Hematopoietic multipotent progenitor cell (in vitro differentiated cells): ENCODE measurements at places on chromosomes 16 and 17.

DNA sequence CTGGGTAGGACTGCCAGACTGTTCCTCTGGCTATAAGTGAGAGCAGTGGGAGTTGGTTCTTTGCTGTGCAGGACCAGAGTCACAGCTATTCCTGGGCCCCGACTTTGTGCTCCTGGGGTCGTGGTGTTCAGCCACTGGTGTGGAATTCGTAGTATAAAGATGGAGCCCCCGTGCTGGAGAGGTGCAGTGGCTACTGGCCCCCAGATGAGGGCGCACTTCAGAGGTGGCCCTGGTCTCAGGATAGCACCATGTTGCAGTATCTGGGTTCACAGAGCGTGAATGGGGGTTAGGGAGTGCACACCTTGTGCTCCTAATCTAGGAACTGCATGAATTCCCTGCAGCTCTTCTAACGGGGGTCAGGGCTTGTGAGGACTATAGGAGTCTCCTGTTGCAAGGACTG is 21.1 kb downstream of the TANC2 start:
- no peak for DNase-seq

DNA sequence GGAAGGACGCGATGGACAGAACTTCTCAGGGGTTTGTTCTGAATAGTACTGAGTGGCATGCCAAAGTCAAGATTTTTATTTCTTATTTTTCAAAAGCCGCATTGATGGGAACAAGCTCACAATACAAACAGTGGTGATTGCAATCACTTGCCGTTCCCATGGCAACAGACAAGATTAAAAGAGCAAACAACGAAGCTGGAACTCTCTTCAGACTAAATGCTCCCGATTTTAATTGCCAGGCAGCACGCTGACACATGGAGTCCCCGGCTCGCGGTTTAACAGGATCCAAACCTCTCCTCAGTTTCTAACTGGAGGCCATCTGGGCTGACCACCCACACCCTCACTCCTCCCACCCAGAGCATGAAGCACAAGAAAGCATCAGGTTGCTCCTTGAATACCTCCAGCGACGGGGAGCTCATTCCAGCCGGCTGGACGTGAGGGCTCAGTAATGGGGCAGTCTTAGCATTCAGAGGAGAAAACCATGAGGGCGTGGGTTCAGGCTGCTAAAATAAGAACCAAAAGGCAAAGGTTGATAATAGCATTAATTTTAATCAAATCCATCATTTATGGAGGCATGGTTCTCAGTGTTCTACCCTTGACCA is 41.5 kb downstream of the AIPL1 start:
- DNase-seq: no peak

- DNase-seq: no peak
These were observed 196.3 kb downstream of the AXIN2 start for GRCh38 chr17:65365169-65365568.

DNA sequence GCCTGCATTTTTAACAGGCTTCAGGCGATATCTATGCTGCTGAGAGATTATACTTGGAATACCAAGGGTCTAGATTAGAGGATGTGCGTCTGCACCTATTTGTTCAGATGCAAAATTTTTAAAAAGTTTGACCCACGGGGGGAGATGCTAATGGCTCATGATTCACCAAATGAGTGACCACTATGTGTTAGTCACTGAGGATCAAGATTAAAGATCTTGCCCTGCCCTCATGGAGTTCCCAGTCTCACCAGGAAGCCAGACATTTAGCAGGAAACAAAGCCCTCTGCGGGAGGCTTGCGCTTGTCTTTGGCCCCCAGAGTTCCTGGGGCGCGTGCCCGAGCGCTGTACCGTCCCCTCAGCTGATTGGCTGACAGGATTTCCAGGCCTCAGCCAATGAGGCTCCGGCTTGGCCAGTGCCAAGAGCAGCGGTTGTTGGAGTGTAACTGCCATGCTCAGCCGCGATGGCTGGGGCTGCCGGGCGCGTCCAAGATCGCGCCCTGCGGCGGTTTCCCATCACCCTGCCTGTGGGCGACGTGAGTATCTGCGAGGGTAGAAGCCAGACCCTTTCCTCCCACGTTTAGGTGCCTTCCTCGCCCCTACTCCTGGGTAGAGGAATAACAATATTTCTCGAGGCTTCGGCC is 4.5 kb upstream of the DDX19B start:
- no peak for DNase-seq

GRCh38 chr16:70750893-70751467 is 50.0 kb downstream of the VAC14 start:
- peak; percentile 39 for DNase-seq

GRCh38 chr16:23705517-23705902 is 7.5 kb downstream of the ERN2 start:
- no peak for DNase-seq

DNA sequence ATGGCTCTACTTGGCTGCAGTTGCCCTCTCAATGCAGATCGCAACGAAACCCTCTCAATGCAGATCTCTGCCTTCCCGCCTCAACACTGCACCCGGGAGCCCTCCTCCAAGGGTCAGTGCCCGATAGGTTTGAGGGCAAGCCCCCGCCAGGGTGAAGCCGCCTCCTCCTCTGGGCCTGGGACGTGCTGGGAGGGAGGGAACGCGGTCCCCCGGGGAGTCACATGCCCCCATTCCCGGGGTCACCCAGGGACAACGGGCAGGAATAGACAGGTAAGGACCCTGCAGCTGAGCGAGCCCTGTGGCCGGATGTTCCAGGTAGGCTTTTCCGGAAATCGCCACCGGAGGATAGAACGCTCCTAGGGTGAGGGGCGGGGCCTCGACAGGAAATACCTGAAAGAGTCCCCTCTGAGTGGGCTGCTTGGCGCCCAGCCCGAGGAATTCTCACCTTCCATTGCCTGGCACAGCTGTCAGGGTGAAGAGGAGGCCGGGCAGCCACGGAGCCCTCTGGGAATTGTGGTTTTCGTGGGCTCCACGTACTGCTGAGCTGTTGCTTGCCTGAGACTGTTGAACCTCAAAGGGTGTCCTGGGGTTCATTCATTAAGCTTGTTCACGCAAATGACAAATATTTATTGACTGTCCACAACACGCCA is 12.8 kb downstream of the ZNF174 start:
- DNase-seq: no peak

GRCh38 chr16:17512636-17513220 is 42.0 kb upstream of the XYLT1 start:
- no peak for DNase-seq

- DNase-seq: peak; percentile 0
These were observed 289.1 kb downstream of the CA10 start for GRCh38 chr17:51869387-51869786.

DNA sequence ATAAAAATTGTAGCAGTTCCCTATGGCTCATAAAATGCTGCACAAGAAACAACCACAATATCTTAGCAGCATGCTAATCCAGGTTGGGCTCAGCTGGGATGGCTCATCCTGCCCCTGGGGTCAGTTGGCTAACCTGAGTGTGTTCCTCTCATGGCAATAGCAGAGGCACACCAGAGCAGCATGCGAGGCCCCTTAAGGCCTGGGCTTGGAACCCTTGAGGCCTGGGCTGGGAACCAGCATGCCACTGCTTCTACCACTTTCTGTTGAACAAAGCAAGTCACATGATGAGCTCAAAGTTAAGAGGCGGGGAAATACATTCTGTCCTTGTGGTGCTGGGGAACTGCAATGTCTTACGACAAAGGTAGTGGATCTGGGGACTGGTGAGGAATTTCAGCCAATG is 154.4 kb upstream of the FOXF1 start:
- DNase-seq: no peak

- DNase-seq: peak; percentile 72
These were observed 4.7 kb upstream of the MMP15 start for GRCh38 chr16:58020628-58021521.

DNA sequence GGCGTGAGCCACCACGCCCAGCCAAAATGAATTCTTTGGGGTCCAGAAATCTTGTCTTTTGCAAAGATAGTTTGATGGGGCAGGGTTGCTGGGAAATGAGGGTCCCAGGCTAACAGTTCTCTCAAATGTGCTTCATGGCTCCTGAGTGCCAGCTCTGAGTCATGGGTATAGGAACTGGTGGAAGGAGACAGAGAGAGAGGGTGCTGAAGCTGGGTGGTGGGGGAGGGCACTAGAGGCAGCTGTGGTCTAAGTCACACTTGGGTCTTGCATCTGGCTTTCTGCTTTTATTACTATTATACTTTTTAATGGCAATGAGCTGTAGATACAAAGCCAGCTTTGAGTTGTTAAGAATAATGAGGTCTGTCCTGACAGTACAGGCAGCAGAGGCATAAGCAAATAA is 54.6 kb downstream of the PRKCA start:
- DNase-seq: no peak

DNA sequence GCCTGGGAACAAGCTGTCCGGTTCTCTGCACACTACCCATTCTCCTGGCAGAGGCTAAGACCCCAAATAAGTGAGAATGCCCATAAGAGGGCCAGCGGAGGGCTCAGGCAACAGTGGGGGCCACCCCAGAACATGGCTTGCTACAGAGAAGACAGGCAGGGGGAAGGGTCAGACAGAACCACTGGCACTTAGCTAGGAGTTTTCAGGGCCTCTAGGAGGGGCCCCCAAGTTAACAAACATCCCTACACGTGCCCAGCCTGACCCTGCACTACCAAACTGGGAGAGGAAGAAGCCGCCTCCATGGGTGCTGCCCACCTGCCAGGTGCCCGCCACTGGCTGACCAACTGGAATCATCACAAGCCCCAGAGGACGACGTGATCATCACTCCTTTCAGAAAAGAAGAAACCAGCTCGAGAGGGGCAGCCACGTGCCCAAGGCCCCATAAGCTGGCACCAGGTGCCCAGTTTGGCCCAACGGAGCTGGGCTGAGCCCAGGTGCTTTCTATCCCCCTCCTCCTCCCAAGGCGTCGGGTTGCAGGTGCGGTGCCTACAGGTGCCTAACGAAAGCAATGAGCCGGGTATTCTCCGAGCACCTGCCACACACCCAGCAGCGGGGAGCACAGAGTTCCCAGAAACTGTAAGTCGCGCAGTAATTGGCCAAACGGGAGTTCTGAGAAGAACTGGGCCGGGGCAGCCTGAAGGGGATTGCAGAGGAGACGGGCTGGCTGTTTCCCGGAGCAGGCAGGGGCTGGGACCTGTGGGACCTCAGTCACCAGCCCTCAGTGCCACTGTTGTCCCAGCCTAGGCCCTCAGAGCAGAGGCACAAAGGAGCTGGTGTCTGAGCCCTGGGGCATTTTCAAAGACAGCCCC is 13.2 kb downstream of the RPH3AL start:
- DNase-seq: no peak

GRCh38 chr16:85313526-85314301 is 201.4 kb upstream of the CIBAR2 start:
- DNase-seq: peak; percentile 35

GRCh38 chr16:55189682-55190636 is 134.0 kb upstream of the IRX6 start:
- DNase-seq: no peak

GRCh38 chr16:5793556-5793955 is 696.0 kb upstream of the EEF2KMT start:
- DNase-seq: no peak

DNA sequence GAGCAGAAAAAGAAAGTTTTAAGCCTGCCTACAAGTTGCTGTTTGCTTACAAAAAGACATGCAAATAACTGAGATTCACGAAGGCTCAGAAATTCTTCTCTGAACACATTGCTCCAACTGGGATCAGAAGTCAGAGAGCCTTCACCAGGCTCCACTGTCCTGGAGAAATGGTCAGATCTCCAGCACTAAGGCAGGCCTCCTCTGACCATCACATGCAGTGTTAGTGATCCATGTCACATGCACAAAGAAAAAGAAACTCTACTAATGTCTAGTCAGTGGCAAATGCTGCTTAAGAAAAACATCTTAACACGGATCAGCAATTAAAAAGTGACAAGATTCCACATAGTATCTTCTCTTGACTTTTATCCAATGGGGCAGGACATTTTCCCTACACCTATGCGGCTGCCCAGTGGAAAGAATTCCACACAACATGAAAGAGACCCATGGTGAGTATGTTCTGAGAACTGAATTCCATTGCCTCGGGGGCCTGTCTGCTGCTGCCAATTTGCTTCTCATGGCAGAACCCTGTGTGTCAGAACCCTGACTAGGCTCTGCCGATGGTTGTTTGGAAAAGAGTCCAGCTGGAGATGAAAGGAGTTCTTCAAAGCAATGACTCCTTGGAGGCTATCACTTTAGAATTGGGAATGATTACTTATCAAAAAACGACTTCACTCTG is 96.6 kb downstream of the HIC1 start:
- no peak for DNase-seq

DNA sequence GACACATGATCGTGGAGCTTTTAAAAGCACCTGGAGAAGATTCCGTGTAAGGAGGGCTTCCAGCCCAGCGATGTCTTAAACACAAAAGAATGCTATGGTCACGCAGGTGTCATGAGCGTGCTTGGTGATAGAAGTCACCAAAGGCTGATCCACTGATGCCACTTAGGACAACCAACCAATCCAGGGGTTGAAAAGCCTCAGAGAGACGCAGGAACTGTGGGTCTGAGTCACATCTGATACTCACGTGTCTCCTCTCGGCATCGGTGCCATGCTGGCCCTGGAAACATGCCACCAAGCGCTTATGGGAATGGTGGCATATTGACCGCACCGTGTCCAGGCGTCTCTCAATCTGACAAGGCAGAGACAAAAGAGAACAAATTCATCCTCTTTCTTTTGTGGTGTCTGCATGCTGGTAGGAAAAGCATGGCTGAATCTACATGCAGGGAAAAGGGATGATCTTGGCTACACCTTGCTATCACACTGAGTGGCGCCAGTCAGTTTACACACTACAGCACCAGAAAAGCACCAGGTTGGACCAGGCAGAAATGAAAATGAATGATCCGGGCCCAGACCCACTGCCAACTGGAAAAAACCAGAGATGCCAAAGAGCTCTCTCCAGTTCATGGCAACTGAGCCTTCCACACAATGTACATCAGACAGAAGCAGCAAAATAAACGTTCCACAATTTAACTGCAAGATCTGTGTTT is 38.0 kb downstream of the ARHGAP17 start:
- no peak for DNase-seq

- no peak for DNase-seq
These were observed 42.1 kb upstream of the ADCY7 start for GRCh38 chr16:50224286-50224685.

GRCh38 chr17:50469671-50470305 is 1.1 kb upstream of the CHAD start:
- DNase-seq: no peak

GRCh38 chr16:79998143-79998542 is 397.6 kb upstream of the MAF start:
- DNase-seq: no peak

GRCh38 chr16:23107936-23108335 is 41.3 kb downstream of the USP31 start:
- no peak for DNase-seq

- no peak for DNase-seq
These were observed 30.1 kb downstream of the FA2H start for GRCh38 chr16:74744566-74744965.

DNA sequence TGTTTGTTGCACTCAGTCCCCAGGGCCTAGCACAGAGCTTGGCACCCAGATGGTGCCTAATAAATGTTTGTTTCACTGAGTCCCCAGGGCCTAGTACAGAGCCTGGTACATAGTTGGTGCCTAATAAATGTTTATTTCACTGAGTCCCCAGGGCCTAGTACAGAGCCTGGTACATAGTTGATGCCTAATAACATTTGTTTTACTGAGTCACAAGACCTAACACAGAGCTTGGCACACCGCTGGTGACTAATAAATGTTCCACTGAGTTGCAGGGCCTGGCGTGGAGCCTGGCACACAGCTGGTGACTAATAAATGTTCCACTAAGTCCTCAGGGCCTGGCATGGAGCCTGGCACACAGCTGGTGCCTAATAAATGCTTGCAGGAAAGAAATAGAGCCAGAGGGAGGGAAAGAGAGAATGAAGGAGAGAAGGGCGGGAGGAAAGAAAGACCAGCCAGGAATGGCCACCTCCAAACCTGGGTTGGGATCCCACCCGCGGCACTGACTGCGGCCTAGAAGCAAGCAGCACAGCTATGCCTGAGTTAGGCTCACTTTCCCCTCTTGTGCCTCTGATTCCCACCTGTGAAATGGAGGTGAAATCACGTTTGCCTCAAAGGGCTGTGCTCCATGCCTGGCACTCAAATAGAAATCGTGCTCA is 7.5 kb downstream of the SLC5A11 start:
- no peak for DNase-seq
